Stimulated activated CD4-positive, alpha-beta T cell treated with anti-CD3 and anti-CD28 coated beads, Interleukin-1b, Interleukin-23, amount 100 ng/mL, for 1 hour (primary cell): ENCODE measurements at places on chromosomes 13 and 19.

DNA sequence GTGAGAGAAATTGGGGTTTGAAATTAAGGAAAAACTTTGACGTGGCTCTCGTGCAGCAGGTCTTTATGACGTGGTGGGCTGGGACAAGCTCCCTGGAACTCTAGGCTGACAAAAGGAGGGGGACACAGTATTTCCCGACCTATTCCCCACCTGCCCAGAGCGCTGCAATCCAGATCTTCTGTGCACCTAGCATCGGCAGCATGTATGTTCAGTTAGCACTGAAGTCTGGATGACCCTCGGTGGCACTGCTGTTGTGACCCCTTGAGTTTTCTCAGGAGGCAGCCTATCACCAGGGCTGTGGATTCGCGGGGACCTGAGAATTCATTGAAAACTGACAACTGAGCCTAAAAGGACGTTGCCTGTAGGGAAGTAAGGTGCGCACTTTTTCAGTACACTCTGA, 9.1 kb upstream of the ZNF536 start:
- no peak for DNase-seq

DNA sequence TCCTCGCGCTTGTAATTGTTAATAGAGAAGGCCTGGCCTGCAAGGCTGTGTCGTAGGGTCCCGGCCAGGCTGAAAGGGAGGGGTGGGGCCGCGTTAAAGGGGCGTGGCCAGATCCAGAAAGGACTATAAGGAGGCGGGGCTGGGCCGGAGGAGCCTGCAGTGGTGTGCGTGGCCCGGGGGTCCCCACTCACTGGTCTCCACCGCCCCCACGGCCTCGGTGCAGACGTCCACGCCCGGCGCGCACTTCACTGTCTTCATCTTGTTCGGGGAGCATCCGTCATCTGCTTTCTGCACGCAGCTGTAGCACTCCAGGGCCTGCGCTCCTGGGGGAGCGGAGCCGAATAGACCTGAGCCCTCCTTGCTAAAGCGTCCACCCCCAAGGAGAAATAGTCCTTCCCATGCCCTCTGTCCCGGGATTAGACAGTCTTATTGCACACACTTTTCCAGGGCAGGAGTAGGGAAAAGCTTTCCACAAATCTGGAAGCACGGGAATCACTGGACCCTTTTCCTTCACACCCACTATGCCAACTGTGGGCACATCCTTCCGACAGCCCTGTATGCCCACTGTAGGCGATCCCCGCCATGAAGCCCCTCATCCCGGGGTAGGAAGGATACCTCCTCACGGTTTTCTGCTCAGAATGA, 1.2 kb downstream of the LYPD3 start:
- DNase-seq: peak; percentile 67

DNA sequence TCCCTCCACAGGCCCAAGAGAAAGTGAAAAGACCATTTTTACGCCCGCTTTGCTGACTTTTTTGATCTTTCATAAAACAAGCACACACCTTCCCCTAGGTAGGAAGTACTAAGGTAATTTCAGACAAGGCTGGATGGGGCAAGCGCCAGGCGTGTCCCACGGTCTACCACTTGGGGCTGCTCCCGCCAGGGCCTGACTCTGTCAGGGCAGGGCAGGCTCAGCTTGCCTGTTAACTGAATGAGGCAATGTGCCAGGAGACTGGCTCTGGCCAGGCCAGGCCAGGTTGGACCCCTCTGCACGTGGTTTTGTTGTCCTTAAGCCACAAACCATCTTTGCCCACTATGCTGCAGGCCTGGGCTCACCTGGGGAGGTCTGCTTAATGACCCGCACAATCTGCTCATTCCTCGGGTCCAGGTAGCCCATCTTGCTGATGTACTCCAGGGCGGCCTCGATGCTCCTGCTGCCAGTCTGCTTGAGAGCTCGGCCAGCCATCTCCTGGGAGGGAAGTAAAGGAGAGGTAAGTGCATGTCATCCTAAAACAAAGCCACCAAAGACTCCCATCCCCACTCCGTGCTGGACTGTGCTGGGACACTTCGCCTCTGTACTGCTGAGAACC, 70.4 kb downstream of the LATS2 start:
- no peak for DNase-seq

- DNase-seq: no peak
These were observed 11.9 kb downstream of the MARK4 start for GRCh38 chr19:45263013-45263412.

GRCh38 chr13:112968910-112969691, at the start of gene MCF2L:
TSS of gene MCF2L (plus strand) at chr13:112969214. CDS start at chr13:112969380, 166 bp downstream.
- peak; percentile 12 for DNase-seq

GRCh38 chr19:10811391-10812111, 24.5 kb downstream of the TMED1 start:
- DNase-seq: no peak

DNA sequence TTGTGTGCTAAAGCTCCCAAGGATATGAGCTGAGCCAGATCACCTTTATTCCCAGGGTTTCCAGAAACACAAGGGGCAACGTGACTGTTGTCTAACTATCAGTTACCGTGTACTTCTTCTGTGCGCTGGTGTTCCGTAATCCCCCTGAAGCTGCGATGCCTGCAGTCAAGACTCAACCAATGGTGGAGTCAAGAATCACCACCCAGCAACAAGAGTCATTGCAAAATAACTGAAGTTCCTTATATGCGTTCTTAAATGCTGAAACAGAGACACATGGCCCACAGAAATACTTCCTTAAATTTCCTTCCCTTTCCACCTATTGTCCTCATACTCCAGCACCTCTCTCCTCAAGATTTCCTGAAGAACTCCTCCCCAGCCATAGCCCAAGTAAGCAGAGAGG, 200.2 kb downstream of the KATNAL1 start:
- no peak for DNase-seq

DNA sequence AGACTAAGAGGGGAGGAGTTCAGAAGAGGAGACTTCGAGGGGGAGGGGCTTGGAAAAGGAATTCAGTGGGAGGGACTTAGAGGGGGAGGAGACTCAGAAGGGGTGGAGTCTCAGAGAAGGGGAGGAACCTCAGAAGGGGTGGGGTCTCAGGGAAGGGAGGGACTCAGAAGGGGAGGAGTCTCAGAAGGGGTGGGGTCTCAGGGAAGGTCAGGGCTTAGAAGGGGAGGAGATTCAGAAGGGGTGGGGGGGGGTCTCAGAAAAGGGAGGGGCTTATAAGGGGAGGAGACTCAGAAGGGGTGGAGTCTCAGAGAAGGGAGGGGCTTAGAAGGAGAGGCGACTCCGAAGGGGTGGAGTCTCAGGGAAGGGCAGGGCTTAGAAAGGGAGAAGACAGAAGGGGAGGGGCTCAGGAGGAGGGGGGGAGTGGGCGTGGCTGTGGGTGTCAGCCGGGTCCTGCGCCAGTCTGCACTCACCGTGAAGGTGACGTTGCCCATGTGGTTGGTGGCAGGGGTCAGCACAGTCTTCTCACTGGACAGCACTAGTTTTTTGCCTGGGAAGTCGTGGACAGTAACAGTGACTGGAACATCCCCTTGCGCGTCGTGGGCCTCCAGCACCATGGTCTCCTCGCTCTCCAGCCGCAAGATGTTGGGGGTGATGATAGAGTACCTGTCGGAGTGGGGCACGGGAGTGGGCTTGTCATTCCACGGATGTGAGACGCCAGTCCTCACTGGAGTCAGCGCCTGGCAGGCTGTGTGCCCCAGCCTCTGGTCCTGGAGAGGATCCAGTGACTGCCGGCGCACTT, 1.5 kb downstream of the C3 start:
- no peak for DNase-seq

DNA sequence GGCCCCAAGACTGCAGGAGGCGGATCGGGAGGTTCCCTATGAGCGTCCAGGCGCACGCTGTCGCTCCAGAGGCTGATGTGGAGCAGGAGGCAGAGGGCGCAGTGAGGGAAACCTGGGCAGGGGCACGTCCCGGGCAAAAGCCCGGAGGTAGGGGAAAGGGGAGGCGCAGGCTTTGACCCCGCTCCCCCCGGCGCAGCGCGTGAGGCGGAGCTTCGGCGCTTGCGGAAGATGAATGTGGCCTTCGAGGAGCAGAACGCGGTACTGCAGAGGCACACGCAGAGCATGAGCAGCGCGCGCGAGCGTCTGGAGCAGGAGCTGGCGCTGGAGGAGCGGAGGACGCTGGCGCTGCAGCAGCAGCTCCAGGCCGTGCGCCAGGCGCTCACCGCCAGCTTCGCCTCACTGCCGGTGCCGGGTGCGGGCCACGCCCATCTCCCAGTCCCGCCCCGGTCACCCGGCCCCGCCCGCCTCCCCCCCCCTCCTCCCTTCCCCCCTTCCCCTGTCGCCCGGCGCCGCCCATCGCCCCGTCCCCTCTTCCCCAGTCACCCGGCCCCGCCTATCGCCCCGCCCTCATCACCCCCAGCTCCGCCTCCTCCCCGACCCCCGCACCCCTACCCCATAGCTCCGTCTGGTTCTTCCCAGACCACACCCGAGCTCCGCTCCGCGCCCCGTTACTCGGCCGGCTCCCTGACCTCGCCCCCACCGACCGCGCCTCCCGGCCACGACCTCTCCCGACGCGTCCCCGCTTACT, 4.1 kb downstream of the HMG20B start:
- DNase-seq: no peak

- DNase-seq: no peak
These were observed 44.7 kb downstream of the CARS2 start for GRCh38 chr13:110661256-110661655.

- DNase-seq: no peak
These were observed 45.6 kb downstream of the NFIX start for GRCh38 chr19:13040948-13041292.

GRCh38 chr13:29369060-29369743, 226.3 kb downstream of the SLC7A1 start:
- no peak for DNase-seq

- no peak for DNase-seq
These were observed 2.7 kb downstream of the AMER2 start for GRCh38 chr13:25169356-25169755.

- DNase-seq: peak; percentile 7
These were observed 45.5 kb upstream of the C13orf46 start for GRCh38 chr13:114019367-114019766.

DNA sequence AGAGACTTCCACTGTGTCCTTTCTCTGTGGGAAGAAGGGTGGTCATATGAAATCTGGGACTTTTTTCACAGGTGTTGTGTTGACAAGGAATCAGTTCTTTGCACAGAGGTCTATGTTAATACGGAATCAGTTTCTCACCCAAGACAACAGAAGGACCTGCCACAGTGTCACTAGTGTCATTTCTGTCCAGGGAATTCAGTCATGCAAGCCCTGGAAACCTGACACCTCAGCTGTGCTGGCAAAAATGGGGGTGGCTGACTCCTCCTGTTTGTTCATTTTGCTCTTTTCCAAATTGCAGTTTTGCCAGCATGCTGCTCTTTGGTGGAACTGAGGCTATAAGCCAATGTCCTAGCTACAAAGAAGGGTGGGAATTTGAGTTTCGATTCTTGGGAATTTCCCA, 49.8 kb upstream of the ESD start:
- no peak for DNase-seq

DNA sequence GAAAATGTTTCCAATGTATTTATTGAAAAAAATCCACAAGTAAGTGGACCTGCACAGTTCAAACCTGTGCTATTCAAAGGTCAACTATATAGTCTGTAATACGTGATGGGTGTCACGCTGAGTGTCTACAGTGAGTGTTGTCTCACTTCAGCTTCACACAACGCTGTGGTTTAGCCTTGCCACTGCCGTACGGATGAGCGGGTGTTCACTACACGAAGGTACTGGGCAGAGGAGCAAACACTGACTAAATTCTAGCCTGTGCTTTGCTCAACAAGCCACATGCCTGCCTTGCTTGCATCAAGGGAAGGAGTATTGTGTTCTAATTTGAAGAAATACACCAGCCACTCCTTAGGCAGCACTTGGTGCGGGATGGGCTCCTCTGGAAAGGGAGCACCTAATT, 3.4 kb upstream of the FFAR3 start:
- DNase-seq: no peak

- no peak for DNase-seq
These were observed 1676.0 kb downstream of the SLITRK1 start for GRCh38 chr13:82206241-82206640.

GRCh38 chr13:62360609-62361008, 945.0 kb upstream of the PCDH20 start:
- DNase-seq: no peak

DNA sequence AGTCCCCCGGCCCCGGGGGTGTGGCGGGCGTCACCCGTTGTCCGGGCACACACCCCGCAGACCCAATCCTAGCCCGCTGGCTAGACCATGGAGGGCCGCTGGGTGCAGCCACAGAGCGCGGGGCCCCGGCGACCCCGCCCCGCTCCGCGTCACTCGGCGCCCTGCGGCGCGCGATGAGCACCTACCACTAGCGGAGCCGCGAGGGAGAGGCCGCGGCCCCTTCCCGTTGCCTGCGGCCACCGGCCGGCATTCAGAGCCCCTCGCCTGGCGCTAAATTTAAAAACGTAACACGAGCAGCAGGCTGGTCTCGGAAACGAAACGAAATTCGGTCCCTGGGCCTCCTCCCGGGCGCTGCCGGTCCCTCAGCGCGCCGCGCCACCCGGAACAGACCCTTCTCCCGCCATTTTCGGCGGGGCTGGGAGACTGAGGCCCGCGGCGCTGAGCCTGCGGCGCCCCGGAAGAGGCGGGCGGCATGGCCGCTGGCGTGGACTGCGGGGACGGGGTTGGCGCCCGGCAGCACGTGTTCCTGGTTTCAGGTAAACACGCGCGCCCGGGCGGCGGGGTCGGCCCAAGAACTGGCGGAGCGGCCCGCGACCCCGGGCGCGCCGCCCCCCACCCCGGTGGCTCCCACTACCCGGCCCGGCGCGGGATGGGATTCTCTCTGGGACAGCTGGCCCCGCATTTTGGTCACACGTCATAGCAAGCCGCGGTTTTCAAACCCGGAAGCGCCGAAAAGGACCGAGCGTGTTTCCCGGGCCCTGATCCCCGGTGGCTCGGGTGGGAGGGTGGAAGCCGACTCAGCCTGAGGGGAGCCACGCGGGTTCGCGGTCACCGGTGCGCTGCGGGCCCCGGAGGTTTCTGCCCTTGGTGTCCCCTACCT, at the start of gene RNASEH2B:
RNASEH2B (plus strand) TSS at position 187 of the 880 bp plus-strand sequence; CDS start at position 473, 286 bp downstream.
- DNase-seq: no peak

DNA sequence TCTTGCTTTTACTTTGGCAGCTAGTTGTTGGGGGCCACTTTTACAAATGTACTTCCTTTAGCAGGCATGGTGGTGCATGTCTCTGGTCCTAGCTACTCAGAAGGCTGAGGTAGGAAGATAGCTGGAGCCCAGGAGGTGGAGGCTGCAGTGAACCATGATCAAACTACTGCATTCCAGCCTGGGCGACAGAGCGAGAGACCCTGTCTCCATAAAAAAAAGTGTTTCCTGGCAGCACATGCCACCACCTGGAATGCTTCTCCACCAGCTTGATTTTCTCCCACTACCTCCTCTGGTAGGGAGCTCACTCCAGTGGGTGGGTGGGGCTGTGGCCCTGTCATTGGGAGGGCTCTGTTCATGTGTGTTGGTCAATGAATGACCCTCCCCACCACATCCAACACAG, 12.5 kb downstream of the FZR1 start:
- DNase-seq: no peak

- no peak for DNase-seq
These were observed 82.2 kb downstream of the SLAIN1 start for GRCh38 chr13:77779552-77780272.

DNA sequence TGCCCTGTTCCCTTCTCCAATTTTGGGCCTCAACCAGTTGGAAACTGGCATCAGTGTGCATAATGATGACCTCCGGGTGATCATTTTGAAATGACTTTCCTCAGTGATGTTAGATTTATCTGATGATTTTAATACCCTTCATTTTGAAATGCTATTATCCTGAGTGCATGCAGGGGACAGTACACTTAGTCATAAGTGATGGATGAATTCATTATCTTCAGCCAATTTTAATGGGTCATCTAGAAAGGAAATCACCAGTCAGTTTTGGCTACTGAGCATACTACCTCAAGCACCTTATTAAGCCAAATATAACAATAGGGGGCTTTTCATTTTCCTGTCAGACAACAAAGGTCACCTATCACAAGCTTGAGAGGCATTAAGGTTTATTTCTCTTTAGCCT, 118.5 kb upstream of the MIR17HG start:
- no peak for DNase-seq
